Cerebellar nuclear complex (tissue), 1 donor: ENCODE measurements at places on chromosomes 12 and 14.

DNA sequence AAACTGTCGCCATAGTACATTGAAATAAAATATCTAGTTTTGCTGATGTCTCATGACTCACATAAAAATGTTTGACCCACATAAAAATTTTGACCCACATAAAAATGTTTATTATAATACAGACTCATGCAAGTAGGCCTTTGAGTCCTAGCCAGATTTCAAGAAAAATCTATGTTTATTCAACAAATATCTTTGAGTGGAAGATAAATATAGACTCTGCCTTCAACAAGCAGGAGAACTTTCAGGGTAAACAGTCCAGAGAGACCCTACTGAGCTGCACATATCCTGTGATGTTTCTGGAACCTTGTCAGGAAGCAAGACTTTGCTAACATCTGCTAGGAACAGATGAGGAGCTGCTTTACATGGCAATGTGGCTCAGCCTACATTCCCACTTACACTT lies 283.1 kb downstream of the MDGA2 start:
- no peak for DNase-seq

- DNase-seq = no peak
These were observed 15.8 kb upstream of the CPNE8 start for GRCh38 chr12:38921025-38921677.

DNA sequence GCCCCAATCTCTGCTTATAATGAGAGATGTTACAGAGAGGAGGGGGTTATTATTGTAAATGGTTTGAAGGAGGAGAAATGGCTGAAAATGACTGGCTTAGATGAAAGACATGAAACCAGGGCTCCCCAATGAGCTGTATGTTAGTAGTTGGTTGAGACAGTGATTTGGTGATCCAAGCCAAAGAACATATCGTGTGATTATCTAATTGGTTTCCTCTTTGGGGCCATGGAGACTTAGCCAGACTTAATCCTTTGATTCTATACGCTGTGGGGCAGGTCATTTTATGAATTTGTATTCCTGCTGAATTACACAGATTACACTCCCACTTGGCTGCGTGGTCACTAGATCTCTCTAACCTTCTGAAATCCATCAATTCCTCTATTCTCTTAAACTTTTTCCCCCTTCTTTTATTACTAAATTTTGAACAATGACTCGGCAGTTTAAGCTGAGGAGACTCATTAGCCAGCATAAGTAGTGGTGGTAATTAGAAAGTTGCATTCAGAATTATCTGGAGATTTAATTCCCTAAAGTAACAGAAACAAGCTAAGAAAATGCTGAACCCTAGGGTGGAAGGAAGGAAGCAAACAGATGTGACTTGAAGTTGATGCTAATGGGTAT lies 5.3 kb downstream of the TTC8 start:
- no peak for DNase-seq

DNA sequence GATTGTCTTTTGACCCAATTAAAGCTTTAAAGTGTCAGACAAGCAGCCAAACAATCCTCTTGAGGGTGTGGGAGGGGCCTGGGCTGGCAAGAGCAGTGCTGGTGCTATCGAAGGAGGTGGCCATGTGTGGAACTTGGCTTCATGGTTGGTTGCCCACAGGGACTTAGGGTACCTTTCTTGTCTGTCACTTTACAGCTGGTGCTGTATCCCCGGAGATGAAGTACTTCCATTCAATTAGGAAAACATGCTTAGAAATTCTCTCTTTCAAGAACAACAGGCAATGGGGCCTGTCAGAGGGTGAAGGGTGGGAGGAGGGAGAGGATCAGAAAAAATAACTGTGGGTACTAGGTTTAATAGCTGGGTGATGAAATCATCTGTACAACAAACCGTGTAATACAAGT lies 86.5 kb downstream of the DAAM1 start:
- DNase-seq = no peak

- DNase-seq = no peak
These were observed 33.3 kb upstream of the KCNH5 start for GRCh38 chr14:63078569-63078968.

DNA sequence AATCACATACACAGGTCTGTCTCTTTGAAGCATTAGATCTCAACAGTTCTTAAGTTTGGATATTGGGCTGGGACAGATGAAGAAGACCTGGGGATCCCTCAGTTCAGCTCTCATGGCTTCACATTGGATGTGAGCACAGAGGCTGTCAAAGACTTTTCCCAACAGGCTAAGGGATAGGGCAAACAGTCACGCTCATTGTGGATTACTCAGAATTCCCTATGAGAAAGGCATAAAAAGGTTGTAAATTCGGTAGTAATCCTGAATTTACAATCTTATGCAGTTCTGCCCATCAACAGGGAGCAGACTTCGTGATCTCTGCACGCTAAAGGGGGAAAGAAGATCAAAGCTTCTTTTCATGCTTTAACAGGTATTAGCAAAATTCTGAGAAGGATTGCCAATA lies 448.4 kb downstream of the DAD1 start:
- no peak for DNase-seq

DNA sequence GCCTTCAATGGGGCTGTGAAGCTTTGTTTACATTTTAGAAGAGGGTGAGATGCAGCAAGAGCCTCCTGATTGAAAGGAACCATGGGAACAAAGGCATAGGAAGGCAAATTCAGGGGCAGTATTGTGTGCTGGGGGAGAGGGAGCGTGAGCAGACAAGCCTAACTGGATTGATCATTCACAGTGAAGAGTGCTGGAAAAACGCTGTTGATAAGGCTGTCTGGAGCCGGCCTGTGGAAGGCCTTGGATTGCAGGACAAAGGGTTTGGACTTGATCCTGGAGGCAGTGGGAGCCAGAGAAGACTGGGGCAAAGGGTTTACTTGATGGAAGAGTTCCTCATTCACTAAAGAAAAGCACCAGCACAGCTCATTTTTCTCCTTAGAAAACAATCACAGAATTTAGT lies 160.5 kb downstream of the PAH start:
- DNase-seq = no peak

DNA sequence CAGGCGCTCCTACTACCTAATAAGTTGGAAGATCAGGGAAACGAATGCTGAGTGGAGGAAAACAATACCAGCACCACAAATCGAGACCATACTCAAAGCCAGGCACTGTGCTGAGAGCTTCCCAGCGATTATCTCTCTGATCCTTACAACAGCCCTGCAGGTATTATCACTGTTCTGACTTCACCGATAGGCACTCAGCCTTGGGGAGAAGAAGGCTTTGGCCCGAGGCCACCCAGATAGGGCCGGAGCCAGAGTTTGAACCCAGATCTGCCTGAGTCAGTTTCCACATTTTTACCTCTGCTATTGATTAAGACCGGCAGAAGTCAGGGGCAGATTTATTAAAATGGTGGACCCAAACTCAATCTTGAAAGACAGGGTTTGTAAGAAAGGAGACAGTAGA lies 4.9 kb downstream of the SVOP start:
- DNase-seq = no peak

- no peak for DNase-seq
These were observed 876.8 kb downstream of the RPS29 start for GRCh38 chr14:48709277-48709785.

DNA sequence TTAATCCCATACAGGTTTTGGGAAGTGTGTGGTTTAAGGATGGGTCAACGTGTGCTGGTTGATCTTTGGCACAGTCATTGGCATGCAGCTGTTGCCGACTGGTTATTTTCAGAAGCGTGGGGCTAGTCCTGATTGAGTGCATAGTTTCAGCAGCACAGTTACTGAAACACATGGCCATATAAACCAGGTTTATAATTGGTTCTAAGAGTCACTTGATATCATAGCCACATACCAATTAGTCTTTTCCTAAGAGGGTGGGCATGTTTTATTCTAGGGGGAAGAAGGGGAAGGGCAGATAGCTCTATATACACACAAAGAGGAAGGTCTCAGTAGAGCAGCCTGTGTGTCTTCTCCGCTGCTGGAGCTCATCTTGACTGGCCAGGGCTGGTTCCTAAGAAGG lies 11.0 kb upstream of the RPS6KL1 start:
- no peak for DNase-seq

DNA sequence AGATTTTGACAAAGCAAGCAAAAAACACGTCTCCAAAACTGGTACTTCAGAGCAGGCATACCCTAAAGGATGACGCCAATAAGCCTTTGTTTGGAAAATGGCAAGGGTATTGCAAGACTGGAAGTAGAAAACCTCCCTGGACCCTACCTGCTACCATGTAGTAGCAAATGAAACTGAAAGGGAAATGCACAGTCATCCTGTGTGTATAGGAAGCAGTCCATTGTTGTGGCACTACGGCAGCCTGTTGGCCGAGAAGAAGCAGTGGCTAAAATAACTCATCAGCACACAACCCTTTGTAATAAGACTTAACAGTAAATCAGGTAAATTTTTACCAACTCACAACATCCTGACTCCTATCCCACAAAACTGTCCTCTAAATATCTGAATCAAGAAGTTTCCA lies 386.4 kb downstream of the RGS6 start:
- DNase-seq = no peak

GRCh38 chr12:53050426-53051057 lies 677 bp downstream of the TNS2 start:
- no peak for DNase-seq

- DNase-seq = no peak
These were observed 39.8 kb downstream of the TRHDE start for GRCh38 chr12:72311946-72312345.

- peak; percentile 57 for DNase-seq
These were observed at the start of gene CCNB1IP1 for GRCh38 chr14:20332788-20333493. CCNB1IP1 (minus strand) TSS chr14:20333279; CDS start chr14:20316523, 16,756 bp downstream.

- no peak for DNase-seq
These were observed 572 bp downstream of the RAN start for GRCh38 chr12:130872179-130873096.

DNA sequence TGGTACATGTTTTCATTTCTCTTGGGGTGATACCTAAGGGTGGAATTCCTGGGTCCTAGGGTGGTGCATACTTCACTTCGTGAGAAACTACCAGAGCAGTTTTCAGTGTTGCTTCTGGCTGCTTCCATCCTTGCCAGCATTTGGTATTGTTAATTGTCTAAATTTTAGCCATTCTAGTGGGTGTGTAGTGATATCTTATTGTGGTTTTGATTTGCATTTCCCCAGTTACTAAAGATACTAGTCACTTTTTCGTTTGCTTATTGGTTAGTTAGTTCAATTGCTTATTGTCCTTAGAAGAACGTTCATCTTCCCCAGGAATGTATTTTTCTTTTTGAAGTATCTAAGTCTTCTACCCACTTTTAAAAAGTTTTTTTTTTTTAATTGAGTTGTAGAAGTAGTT lies 80.2 kb downstream of the ERC1 start:
- no peak for DNase-seq

- no peak for DNase-seq
These were observed 485.4 kb upstream of the CCDC196 start for GRCh38 chr14:66000766-66001165.

DNA sequence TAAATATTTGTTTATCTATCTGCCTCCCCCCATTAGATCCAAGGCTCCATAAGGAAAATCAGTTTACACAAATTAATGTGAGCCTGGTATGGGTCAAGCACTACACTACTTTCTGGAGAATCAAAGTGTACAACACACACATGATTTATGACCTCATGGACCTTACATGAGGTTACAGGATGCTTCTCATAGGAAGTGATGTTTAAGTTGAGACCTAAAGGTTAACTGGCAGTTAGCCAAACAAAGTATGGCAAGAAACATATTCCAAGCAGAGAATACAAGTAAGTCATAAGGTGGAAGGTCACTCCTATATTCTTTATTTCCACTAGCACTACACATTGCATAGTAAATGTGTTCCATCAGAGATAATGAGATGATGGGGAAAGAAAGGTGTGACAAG lies 39.2 kb downstream of the OSBPL8 start:
- DNase-seq = no peak

DNA sequence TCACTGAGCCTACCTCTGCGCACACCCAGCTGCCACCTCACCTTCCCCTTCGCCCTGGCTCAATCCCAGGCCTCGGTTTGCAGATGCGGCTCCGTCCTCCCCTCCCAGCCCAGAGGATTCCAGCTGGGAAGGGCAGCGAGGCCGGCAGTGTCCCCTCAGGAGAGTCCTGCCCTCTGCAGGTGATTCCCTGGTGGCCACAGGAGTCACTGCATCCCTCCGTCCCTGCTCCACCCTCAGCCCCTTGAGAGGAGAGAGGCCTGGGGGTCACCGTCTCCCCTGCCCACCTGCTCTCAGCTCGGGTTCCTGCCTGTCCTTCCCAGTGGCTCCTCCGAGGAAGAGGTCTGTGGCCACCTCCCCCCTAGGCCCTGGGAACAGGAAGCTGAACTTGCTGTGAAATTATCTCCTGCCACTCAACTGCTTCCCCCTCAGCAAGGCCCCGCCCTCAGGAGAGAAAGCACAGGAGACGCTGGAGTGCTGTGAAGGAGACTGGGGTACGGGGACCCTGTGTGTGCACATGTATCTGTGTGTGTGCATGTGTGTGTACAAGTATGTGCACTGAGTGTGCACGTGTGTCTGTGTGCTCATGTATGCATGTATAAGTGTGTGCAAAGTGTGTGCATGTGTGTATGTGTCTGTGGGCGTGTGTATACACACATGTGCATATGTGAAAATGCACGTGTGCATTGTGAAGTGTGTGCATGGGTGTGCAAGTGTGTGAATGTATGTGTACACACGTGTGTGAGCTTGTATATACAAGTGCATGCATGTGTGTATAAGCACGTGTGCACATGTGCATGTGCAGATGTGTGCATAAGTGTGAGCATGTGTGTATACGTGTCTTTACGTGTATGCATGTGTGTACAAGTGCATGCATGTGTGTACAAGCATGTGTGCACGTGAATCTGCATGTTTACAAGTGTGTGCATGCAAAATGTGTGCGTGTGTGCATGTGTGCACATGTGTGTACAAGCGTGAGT lies 13.2 kb upstream of the GALNT9 start:
- no peak for DNase-seq

DNA sequence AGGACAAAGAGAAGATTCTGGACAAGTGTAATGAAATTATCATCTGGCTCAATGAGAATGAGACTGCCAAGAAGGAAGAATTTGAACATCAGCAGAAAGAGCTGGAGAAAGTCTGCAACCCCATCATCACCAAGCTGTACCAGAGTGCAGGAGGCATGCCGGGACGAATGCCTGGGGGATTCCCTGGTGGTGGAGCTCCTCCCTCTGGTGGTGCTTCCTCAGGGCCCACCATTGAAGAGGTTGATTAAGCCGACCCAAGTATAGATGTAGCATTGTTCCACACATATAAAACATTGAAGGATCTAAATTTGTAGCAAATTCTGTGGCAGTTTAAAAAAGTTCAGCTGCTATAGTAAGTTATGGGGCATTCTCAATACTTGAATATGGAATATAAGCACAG lies 174.3 kb upstream of the CCND2 start:
- no peak for DNase-seq

- DNase-seq = no peak
These were observed 411.1 kb downstream of the TMEM121 start for GRCh38 chr14:105937253-105938054.

GRCh38 chr12:65675141-65675621 lies 149.1 kb upstream of the HMGA2 start:
- DNase-seq = no peak

DNA sequence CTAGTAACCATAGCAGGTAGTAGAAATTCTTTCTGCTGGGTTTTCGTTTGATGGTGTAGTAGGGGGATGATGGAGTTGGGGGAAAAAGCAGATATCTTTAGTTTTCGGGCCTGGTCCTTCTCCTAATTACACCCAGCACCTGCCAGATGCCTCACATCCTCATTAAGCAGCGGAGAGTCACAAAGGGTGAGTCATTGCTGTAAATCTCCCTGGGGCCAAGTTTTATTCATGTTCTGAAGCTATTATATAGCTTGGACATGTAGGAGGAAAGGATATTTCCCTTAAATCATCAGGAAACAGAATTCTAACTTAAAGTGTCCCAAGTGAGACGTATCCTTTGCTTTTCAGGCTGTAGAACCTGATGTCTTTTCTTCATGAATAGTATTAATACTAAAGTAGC lies 4.9 kb upstream of the NECAP1 start:
- no peak for DNase-seq

- DNase-seq = no peak
These were observed 670.3 kb upstream of the TBX3 start for GRCh38 chr12:115354007-115354890.
